ENCODE measurements at places on chromosomes 13 and 19.

DNA sequence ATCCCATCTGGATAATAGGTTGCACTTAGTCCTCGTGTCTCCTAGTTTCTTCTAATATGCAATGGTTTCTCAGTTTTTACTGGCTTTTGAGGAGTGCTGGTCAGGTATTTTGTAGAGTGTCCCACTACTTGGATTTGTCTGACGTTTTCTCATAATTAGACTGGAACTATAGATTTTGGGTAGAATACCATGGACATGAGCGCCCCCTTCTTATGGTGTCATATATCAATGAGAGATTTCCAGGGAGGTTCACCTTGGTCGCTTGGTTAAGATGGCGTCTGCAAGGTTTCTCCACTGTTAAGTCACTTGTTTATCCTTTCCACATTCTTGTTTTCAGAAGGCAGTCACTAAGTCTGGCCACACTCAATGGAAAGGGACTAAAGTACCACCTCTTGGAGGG is 6.7 kb downstream of the SOHLH2 start:
- no peak for DNase-seq

- no peak for DNase-seq
Measured at GRCh38 chr13:94764576-94765321, 52.4 kb upstream of the SOX21 start.

DNA sequence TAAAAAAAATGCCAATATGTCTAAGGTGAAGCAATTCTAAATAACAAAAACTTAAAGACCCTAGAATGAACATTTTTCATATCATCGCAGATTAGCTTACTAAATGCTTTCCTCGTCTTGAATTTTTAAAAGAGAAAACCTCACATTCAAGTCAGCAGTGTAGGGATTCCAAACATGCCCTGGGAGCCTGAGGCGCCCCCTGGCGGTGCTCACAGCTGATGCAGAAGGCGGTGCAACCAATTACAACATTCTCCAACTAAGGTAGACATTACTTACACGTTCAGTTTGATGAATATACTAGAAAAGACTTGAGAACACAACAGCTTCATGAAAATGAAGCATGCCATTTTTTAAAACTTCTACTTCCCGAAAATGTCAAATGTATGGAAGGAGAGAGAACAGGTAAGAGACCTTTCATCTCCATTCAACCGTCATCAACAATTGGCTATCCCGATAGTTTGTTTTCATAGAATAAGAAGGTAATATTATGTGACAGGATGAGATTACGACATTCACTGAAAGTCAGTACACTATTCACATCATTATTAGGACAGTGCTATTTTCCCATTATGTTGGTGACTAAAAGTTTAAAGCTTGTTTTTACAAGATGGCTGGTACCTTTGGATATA is 304.4 kb downstream of the DCLK1 start:
- no peak for DNase-seq

GRCh38 chr19:1252821-1253513 is 4.6 kb downstream of the MIDN start:
- peak; percentile 88 for DNase-seq

DNA sequence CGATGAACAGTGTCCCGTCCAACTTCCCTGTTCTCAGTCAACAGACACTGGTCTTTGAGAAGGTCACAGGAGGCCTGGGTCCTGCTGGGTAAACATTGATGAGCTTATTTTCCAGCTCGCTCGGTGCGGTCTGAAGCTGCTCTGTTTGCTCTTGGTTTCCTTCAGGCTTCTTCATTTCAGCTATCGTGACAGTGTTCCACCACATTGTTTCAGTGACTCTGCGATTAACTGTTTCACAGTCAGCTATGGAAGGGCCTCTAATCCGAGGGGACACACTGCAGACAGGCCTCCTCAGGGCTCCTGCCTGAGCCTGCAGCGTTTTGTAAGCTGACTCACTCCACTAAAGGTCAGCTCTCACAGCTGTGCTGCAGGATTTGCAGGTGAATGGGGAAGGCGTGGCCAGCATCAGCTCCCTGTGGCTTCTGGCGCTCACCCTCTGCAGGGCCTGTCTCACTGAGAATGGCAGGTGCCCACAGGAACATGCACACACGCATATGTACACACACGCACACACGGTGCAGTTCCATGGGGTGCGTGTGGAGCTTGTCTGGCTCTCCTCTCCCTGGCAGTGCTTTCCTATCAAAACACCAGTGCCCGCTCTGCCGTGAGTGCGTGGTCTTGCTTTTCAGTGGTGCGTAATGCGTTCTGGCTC is 62.9 kb upstream of the MCF2L start:
- no peak for DNase-seq

GRCh38 chr19:12730064-12730463 is 4.4 kb downstream of the TRIR start:
- no peak for DNase-seq

GRCh38 chr13:100480676-100481075 is 107.9 kb downstream of the GGACT start:
- no peak for DNase-seq

- DNase-seq, result no peak
Measured at GRCh38 chr13:59665732-59666131, 498.0 kb downstream of the DIAPH3 start.

DNA sequence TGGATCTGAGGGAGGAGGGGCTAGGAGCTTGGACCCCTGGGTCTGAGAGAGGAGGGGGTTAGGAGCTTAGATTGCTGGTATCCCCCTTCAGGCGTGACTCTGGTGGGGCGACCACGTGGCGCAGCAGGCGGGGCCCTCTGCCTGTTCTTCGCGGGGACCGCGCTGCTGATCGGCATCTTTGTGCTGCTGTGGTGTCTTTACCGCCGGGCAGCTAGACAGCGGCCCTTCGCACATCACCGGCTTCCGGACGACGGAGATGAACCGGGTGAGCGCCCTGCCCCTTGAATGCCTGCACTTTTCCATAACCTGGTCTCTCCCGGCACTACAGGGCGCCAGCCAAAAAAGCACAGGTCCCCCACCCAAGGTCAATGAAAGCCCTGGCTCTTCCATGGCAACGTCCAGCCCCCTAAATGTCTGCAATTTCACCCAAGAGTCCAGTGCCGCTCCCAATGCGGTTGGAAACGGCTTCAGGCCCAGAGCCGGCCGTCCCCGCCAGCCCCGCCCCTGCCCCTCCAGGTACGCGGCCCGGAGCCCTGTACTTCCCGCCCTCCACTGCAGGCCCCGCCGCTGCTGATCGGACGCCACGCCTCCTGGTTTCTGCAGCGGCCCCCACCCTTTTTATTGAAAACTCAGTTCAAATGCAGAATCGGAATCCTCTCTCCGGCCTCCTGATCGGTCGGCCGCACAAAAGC is 2.8 kb downstream of the GFY start:
- DNase-seq, result peak; percentile 61

DNA sequence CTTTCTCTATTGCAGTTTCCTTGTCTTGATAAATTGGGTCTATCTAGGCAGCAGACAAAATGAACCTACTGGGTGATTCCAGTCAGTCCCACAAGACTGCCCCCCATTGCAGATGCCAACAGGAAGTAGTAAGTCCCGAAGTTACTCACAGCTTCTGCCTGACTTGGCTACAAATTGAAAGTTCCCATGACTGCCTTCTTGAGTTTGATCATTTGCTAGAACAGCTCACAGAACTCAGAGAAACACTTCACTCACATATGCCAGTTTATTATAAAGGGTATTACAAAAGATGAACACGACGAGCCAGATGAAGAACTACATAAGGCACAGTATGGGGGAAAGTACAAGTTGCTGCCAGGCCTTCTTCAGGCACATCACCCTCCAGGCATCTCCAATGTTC is 50.0 kb downstream of the TEX26 start:
- no peak for DNase-seq

- DNase-seq, result no peak
Measured at GRCh38 chr13:45582408-45583076, 33.0 kb downstream of the ERICH6B start.

- no peak for DNase-seq
Measured at GRCh38 chr13:36157480-36157879, 26.3 kb upstream of the DCLK1 start.

DNA sequence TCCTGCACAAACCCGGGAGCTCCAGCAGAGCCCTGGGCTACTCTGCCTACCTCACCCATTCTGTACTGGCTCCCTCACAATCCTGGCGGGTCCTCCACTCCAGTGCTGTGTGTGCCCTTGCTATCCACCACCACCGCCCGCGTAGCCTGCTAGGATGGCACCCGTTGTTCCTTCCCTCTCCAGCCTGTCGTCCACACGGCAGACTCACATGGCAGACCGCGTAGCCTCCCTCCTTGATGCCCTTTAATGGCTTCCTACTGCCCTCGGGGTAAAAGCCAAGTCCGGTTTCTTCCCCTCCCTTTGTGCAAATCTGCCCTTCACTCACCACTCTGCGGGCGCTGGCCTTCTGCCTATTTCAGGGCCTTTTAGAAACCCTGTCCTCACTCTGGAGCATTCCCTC is 106.6 kb downstream of the RAB20 start:
- no peak for DNase-seq

- DNase-seq, result peak; percentile 21
Measured at GRCh38 chr19:5470264-5470671, 15.1 kb downstream of the ZNRF4 start.

GRCh38 chr19:7908078-7908699 is 4.5 kb downstream of the MAP2K7 start:
- DNase-seq, result no peak

GRCh38 chr19:33368074-33368864 is 5.2 kb upstream of the CEBPG start:
- DNase-seq, result no peak

GRCh38 chr13:34300559-34300958 is 482.6 kb downstream of the RFC3 start:
- DNase-seq, result no peak

- DNase-seq, result no peak
Measured at GRCh38 chr19:44847144-44848035, 1.3 kb downstream of the NECTIN2 start.

DNA sequence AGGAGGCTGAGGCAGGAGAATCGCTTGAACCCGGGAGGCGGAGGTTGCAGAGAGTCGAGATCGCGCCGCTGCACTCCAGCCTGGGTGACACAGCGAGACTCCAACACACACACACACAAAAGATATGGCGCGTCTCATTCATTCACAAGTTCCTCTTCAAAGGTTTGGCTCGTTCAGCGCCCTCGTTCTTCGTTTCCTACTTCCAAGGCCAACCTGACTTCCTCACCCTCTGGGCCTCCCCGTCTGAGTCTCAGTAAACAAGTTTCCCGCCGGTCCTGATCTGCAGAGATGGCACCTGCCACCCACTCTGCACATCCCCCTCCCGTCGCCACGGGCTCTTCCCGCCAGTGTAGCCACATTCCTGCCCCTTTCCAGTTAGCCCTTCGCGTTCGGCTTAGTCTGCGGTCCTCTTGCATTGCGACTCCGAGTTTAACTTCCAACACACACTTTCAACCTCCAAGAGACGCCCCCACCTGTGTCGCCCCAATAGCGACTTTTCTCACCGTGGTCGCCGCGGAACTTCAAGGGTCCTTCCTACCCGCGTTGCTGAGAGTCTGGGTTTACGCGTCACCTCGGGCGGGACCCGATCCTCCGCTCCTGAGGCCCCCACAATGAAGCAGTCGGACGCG is 1.3 kb upstream of the BSG start:
- peak; percentile 83 for DNase-seq

Measured in NCI-H2171 treated with DMSO at 0.1 percent for 48 hours (cell line).